Naive thymus-derived CD8-positive, alpha-beta T cell (primary cell): ENCODE measurements at places on chromosomes 11 and 22.
A peak's percentile ranks its signal among the peaks of the same experiment; 100 is the strongest.

- peak; percentile 74 for DNase-seq
Measured at GRCh38 chr11:3808861-3809623, 682 bp downstream of the PGAP2 start.

- no peak for DNase-seq
Measured at GRCh38 chr11:74672956-74673692, 58.1 kb downstream of the CHRDL2 start.

GRCh38 chr11:129414144-129414872 is 38.7 kb downstream of the BARX2 start:
- DNase-seq = no peak

GRCh38 chr11:65854161-65854592 is 3.8 kb downstream of the CFL1 start:
- no peak for DNase-seq

DNA sequence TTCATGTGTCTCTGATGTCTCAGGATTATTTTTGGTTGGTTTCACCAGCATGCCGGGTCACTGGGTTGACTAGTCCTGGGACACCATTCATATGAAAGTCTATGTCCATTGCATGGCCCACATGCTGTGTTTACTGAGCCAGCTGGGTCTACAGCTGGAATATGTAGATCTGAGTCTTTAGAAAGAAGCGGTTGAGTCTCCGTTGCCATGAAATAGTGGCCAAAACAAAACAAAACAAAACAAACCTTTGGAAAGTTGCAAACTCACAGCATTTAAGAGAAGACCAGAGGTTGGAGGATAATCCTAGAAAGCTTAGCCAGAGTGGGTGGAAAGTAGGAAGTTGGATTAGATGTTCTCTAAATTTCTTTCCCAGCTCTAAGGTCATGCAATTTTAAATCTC is 191.8 kb upstream of the NTM start:
- no peak for DNase-seq

DNA sequence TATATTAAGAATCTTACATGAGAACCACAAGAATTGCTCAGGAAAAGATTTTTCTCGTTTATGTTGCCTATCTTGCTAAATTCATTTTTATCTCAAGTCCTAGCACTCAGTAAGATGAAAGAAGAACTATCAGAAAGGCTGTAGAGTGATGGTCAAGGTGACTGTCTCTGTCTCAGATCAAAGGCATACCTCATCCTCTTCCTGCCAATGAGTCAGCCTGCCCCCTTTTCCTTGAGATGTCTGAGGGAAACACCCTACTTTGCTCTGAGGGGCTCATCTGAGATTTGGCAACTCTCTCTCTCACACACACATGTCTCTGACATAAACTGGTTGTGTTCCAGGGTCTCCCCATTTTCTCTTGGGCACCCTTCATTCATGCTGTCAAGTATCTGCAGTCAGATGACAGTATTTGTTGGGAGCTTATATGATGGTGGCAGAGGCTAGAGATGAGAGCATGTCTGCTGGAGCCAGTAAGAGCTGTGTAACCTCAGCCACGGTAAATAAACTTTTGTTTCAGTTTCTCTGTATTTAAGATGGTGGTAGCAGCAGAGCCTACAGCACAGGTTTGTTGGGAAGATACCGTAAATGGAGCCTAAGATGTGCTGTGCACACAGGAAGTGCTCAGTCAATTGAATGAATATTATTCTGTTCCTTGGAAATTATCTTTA is 1.6 kb downstream of the MMP27 start:
- DNase-seq = no peak

DNA sequence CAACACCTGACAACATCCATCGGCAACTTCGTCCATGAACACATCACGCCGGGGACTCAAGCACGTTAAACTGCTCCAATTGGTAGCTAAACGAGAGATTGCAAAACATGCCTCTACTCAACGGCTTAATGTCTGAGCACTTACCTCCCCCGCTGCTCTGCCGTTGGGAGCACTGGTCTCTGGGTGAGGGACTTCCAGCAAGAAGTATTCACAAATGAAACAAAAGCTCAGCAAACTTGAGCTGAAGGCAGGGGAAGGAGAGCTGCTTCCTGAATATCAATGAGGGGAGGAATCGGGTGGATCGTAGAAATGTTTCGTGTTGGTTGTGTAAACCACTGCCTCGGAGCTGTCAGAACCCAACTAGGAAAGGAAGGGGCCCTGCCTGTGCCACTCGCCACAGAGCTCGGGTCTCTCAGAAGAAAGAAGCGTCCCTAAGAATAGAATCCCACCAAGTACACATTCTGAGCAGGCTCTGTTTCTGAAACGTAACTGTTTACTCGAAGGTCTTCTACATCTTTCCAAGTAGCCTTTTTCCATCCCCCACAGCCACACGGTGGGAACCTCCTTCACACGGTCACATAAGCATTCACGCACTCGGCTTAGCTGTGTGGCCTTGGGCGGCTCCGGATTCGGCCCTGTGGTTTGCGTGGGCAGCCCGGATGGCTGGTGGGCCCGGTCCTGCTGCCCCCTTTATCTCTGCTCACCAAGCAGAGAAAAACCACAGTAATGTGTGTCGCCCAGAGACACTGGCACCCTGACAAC is at the start of gene MLC1:
Gene MLC1, minus strand, starts transcription at position 216 of the 762 bp plus-strand sequence. CDS start 524 bp downstream, outside the sequence.
- no peak for DNase-seq

DNA sequence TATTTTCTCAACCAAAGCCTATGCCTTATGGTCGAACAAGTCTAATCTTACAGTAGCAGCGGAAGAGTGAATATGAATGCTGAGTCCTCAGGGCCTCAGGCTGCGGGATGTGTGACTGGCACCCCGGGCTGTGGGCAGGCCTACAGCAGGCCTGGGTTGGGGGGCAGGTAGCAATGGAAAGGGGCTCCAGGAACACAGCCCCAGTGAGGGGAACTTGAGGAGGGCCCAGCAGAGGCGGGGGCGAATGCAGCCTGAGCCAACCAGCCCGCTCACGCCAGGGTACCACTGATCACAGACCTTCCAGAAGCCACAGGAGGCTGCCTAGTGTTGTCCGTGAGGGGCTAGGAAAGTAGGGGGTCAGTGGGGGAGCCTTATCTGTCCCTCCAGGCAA is 11.3 kb upstream of the CD5 start:
- no peak for DNase-seq

GRCh38 chr22:24871611-24872205 is 65.7 kb downstream of the SGSM1 start:
- no peak for DNase-seq

DNA sequence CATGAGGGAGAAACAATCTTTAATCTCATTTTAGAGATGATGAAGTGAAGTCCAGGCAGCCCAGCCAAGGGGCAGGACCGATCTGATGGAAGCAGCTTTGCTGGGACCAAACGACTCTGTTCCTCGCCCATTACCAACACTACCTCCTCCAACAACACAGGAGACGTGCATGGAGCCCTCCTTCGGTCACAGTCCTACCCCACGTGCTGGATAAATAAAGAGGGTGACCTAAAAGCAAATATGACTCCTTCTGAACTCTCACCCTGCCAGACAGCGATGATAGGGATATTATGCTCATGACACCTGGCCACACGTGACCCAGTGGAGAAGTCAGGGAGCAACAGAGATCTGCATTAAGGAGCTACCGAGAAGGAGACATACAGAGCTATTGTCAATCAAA is 26.0 kb downstream of the SCGB1A1 start:
- no peak for DNase-seq

DNA sequence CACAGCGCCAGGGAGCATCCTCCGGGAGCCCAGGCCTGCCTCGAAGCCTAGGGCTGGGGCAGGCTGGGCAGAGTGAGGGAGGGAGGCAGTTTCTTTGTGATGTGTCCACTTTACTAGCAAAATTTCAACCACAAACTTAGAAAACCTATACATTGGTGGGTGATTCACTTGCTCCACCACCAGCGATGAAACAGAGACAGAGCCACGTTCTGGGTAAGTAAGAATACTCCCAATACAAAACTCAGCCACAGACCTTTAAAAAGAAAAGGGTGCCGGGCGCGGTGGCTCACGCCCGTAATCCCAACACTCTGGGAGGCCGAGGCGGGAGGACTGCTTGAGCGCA is 22.3 kb downstream of the CDKN1C start:
- no peak for DNase-seq
